ENCODE measurements at places on chromosomes 16 and 17.
A peak's percentile ranks its signal among the peaks of the same experiment; 100 is the strongest.

- no peak for DNase-seq
These were observed 120.1 kb downstream of the SLC39A11 start for GRCh38 chr17:72972263-72972951.

DNA sequence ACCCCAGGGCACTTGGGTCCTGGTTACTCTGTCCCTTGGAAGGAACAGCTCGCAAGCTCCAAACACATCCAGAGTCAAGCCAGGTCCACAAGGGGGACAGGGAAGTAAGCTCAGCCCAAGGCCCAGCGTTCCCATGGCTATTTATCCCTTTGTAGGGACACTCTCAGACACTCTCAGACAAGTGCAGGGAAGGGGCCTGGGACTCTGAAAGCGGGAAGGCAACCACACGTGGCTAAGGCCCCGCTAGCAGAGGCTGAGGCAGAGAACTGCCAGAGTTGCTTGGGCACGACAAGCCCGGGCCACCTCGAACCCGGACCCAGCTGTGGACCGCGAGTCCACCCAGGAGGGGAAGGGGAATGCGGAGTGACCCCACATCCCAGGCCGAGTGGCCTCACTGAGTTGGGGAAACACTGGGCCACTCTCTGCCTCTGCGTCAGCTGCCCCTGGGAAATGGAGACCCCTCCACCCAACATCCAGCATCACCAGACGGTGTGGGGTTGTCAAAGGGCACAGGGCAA is 10.2 kb downstream of the NPTX1 start:
- DNase-seq: no peak

DNA sequence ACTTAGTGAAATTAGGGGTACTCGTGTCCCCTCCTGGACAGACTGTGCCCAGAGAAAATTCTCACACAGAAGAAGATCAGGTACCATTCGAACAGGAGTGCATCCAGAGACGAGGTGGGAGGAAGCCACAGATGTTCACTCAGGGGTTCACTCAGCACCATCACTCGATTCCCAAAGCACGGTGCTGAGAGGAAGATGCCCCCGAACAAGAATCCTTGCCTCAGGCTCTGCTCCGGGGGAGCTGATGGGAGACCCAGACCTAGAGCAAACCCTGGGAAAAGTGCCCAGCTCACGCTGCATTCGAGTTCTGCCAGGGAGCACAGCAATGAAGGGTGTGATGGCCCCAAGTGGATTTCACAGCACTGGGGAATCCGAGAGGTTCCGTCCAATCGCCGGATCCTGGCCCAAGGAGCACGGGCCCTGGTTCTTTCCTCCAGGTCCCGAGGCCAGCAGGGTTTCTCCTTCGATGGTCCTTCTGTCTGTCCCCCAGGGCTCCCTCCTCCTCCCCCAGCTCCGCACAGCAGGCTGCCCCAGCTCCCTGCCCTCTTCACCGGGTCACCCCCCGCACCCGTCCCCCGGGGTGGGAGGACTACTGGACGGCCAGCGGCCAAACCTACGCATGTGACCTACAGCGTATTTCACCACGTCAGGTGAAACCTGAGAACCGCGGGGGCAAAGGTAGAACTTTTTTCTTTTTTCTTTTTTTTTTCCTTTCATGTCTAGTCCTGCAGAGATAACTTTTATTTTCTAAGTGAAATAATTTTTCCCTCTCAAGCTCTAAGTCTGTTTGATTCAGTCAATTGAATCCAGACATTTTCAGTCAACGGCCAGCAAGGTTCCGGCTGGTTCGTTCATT is 10.2 kb upstream of the UBE2I start:
- no peak for DNase-seq

DNA sequence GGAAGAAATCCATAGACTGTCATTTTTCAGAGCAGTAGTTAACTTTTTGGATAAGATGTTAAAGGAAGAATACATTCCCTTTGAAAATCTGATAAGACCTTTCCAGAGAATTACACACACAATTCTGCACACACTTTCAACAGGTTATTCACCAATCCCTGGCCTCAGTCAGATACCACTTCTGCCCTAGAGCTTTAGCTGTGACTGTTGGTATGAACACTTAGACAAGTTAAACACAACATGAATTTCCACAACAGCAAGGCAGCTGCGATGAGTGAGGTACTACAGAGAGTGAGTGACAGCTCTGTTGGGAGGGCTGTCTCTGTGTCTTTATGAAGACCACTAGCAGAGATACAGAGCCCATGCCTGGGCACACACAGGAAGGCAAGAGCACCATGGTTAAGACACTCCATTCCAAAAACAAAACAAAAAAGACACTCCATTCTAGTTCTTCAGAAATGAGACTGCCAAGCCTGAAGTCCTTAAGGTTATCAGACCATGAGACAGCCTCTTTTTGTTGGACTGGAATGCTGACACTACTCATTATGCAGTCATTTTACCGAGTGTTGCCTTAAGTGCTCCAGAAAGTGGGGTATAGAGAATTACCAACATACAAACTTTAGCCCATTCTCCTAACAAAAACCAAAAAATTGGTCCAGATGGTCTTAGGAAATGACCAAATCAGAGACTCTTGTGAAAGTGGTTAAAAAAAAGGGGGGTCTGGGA is 42.4 kb downstream of the TOM1L2 start:
- DNase-seq: no peak

DNA sequence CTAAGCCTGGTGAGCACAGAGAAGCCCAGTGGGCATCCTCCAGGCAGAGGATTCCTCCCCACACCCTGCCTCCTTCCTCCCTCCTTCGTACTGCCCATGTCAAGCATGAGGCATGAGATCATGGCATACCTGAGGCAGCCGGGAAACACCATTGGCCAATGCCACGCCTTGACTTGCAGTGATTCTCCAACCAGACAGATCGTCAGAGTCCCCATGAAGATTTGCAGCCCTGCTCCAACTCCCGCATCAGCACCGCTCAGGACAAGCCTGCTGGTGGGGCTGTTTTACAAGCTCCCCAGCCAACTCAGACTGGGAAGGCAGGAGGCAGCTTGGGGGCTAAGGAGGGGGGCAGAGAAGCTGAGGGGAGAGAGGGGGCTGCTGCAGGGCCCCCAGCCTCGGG is 2.9 kb upstream of the KRT16 start:
- no peak for DNase-seq

GRCh38 chr17:42476411-42476810 is 17.7 kb downstream of the ATP6V0A1 start:
- no peak for DNase-seq

DNA sequence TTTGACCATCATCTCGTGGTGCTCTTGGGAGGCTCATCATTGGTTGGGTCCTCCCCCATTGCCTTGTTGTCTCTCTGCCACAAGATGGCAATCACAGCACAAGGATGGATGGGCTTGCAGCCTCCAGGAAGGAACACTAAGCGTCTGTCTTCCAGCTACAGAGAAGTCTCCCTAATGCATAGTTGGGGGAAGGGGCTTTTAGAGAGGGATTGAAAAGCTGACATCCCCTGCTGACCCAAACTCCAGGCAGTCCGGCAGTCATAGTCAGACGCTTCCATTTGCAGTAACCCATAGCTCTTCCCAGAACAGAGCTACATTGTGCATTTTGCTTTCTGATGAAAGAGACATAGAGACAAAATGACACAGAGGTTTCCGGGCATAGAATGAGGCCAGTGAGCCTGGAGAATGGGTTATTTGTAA is 111.4 kb downstream of the UTP18 start:
- peak; percentile 17 for DNase-seq

GRCh38 chr17:40514013-40514875 is 12.8 kb upstream of the TNS4 start:
- DNase-seq: no peak

GRCh38 chr17:82836823-82837357 is 2.9 kb downstream of the ZNF750 start:
- no peak for DNase-seq

- DNase-seq: no peak
These were observed 7.2 kb downstream of the VPS4A start for GRCh38 chr16:69318177-69318910.

GRCh38 chr16:28282045-28282444 is 10.3 kb upstream of the SBK1 start:
- DNase-seq: no peak

DNA sequence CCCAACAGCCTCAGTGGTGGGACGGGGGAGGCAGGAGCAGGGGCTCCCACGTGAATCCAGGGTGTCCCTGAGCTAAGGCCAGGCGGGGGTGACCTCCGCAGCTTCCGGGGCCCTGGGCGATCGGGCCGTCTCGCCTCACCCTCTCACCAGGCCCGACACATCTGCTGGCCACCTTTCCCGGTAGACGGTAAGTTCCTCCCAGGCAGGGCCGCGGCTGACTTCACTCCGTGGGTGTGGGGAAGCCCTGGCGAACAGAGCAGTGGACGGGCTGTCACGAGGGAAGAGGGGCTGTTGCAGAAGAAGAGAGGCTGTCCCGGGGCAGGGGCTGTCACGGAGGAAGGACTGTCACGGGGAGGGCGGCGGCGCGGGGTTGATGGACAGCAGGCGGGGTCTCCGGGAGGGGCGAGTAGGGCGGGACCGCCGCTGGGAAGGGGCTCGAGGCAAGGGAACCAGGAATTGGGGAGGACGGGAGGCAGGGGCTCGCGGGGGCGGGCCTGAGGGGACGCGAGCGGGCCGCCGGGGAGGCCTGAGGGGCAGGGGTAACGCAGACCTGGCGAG is 498 bp downstream of the PKMYT1 start:
- no peak for DNase-seq

DNA sequence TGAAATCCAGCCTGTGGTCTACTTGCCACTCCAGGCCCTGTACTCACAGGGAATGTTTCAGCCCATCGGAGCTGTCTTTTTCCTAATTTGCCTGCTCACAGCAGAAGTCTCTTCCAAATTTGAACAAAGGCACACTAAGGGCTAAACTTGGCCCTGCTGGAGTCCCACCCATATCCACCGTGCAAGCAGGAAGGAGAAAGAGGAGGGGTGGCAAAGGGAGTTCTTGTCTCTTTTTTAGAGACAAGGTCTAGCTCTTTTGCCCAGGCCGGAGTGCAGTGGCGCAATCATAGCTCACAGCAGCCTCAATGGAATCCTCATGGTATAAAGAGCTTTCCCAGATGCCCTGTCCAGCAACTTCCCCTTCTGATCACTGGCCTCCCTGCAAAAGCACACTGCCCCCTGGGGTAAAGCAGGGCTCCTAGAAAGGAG is 2.7 kb upstream of the PRM1 start:
- DNase-seq: no peak

DNA sequence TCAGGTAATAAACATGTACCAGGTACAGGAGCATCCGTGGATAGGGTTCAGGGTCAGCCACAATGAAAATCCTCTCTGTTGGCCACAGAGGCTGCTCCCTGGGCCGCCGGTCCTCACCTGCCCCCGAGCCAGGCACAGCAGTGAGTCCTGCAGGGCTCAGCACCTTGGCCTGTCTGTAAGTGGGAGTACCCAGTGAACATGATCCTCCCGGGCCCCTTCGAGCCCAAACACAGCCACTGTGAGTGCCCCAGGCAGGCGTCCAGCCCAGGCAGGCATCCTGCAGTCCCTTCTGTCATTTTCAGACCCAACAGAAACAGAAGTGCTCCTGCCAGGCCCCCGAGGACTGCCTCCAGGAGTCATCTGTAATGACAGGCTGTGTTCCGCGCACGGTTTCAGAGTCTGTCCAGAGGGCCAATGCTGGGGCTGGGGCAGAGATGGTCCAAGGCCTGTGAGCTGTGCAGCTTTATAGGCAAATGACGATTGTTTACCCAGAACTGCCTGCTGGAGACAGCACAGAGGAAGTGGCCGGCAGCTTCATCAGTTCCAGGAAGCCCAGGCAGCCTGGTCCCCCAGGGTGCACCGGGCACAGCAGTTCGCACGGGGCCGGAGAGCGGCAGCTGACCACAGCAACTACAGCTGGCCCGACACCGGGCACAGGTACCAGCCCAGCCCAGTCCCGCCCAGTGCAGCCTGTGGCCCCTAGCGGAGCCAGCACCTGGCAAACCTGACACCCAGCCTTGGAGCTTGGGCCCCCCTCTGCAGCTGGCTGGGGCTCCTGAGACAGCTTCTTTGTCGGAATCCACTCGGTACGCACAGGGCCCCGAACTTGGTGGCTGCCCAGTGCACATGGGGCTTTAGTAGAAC is 13.2 kb downstream of the SLC7A5 start:
- DNase-seq: no peak

GRCh38 chr16:17557480-17557879 is 86.7 kb upstream of the XYLT1 start:
- no peak for DNase-seq

DNA sequence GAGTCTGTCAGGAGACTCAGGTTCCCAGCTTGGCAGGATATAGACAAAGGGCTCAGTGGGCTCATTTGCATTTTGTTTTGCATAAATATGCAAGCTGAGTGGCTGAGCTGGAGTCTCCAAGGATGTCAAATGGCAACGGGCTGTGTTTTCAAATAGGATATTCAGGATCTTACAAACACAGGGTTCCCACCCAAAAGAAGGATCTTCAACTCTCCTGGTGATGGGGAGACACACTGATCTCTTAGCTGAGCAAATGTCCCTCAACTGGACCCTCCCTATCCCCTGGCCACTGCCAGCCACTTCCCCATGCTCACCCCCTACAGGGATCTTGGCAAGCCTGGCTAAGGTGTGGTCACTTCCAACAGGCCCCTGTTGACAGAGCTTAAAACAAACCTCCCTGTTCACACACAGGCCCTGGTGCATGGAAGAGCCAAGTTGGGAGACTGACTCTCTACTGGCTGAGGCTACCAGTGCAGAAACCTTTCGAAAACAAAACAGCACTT is 61.6 kb downstream of the SOX9 start:
- no peak for DNase-seq

DNA sequence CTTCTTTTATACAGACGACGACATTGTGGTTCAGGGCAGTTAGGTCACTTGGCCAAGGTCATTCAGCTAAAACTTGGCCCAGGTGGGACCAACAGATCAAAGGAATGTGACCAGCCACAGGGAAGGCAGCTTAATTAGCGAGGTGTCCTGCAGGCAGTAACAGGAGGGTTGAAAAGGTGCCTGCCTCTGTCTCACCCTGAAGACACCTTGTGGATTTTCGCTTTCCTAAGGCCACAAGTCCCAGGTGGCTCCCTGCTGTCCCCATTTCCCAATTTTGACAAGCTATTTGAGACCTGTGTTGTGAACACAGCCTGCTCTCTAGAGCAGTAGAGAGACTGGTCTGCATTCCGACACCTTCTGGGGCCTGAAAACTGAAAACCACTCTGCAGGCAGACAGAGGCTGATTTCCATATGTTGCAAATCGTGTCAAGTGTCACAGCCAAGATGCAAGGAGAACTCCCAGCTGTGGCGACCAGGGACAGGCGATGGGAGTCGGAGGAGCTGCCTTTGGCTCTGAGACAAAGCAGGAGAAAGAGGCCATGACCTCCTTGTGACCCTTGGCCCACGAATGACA is 593.1 kb upstream of the CDH5 start:
- no peak for DNase-seq

- no peak for DNase-seq
These were observed 3.6 kb downstream of the MIEF2 start for GRCh38 chr17:18263885-18264682.

Data from CD8-positive, alpha-beta T cell (primary cell).